ENCODE measurements at places on chromosomes 7 and 10.
A peak's percentile ranks its signal among the peaks of the same experiment; 100 is the strongest.

DNA sequence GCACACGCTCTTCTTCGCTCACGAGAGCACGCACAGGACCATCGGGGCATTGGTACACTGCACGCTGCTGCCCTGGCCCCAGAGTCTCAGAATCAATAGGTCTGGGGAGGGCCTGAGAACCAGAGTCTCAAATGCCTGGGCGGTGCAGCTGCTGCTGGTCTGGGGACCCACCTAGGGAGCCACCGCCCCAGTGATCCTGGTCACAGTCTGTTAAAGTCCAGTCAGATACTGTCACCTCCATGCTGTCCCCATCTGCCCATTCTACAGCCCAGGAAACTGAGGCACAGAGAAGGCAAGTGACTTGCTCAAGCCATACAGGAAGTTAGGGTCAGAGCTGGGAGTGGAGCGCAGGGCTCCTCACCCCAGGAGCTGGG, 38.0 kb downstream of the ZCCHC24 start:
- no peak for DNase-seq

DNA sequence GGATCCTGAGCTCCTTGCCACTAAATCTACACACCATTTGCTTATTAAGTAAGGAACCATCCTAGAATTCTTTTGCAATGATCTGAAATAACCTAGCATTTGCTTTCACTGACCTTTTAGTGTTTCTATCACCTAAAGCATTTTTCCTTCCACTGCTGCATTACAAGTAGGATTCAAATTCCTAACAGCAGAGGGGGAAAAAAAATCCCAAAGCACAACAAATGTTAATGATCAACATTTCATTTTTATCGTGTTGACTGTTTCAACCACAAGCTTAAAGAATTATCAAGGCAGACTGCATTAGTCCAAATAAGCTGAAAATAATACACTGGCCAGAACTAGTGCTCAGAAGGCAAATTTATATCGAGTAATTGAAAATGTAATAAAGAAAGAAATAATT, 174.7 kb upstream of the TCF7L2 start:
- DNase-seq = no peak

DNA sequence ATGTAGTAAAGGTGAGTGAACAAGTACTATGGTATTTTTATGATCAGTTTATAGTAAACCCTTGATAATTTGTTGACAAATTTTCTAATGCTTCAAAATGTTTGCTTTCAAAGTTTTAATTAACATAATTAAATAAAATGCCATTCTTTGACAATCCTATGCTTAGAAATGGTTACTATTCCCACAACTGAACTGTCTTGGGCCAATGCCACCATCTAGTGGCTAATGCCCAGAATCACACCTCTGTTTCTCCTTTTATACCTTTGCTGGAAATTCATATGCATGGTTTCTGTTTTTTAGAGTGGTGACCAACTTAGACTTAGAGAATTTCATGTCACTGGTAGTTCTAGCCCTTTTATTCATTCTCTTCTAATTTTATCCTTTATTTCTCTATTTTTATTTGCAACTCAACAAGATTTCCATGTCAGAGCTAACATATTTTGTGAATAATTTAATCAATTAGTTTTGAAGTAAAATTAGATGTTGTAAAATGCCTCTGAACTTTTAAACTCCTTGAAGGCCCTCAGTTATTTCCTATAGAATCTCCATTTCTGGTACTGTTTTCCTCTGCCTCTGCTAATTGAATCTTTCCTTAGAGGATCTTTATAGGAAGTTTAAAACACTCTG, 31.1 kb downstream of the PCGF5 start:
- peak; percentile 76 for DNase-seq

DNA sequence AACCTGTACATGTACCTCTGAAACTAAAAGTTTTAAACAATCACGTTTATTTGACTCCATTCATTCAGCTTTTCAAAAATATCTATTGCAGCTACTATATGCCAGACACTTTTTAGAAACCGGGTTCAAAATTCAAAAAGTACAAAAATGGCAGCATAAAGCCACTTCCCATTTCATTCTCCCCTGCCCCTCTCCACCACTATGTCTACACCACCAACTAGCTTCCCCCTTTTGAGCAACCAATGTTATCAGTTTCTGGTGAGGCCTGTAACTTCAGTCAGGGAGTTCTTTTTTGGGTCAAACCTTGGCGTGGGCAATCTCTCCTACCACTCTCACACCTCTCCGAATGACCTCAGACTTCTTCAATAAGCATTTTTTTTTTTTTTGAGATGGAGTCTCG, 11.5 kb upstream of the HHEX start:
- DNase-seq = no peak

GRCh38 chr10:89210794-89211425, 3.8 kb upstream of the CH25H start:
- DNase-seq = no peak

DNA sequence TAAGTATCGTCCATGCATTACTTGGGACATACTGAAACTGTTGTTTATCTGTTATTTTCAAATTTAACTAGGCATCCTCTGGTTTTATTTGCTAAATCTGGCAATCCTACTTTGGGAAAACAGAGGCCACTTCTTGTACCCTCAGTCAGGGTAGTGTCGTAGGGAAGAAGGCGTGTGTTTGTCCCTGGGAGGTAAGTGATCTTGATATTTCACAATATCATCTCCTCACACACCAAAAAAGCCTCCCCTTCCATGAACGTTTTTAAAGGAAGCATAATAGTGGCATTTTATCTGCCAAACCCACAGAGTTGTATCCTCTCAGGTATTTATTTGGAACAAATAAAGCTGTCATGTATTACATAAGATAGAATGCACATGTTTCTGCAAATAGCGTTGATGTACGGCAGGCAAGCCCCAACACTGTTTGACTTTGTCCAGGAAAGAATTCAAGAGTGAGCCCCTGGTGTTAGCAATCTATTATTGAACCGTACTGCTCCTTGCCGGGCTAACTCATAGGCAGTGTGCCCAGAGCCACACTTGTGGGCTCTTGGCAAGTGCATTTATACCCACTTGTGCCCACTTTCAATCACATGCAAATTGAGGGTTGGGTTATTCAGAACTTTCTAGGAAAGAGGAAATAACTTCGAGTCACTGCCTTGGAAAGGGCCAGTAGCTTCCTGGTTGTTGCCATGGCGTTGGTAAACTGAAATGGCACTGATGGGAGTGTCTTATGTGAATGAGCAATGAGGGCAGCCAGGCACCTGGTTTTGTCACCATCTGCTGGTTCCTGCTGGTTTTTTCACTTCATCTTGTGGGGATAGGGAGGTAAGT, 266.0 kb downstream of the USP6NL start:
- peak; percentile 13 for DNase-seq

GRCh38 chr7:50851451-50851850, 68.8 kb upstream of the GRB10 start:
- no peak for DNase-seq

DNA sequence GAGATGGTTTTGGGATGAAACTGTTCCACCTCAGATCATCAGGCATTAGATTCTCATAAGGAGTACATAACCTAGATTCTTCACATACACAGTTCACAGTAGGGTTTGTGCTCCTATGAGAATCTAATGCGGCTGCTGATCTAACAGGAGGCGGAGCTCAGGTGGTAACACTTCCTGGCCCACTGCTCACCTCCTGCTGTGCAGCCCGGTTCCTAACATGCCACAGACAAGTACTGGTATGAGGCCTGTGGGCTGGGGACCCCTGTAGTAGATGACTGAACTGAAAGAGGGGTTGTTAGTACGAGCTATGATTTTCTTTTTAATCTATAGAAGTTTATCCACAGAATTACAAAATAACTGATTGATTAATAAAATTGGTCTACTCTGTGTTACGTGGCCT, 48.1 kb downstream of the DGKB start:
- no peak for DNase-seq

DNA sequence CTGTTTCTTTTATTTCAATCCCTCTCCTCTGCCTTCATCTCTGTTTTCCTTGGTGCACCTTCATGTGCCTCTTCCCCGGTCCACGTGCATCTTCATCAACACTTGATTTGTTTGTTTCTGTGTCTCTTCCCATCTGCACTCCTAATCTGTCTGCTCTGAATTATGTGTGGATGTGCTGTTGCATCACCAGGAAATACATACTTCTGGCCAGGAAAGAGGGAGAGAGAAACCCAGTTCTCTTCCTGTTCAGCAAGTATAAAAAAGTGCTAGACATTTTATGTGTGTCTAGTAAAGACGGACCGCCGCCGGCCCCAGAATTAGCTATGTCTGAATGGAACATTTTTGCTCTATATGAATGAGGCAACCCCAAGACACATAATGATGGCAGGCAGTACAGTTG, 93.8 kb downstream of the CALD1 start:
- DNase-seq = no peak

- no peak for DNase-seq
Measured at GRCh38 chr7:117045927-117046710, 92.8 kb downstream of the ST7 start.

DNA sequence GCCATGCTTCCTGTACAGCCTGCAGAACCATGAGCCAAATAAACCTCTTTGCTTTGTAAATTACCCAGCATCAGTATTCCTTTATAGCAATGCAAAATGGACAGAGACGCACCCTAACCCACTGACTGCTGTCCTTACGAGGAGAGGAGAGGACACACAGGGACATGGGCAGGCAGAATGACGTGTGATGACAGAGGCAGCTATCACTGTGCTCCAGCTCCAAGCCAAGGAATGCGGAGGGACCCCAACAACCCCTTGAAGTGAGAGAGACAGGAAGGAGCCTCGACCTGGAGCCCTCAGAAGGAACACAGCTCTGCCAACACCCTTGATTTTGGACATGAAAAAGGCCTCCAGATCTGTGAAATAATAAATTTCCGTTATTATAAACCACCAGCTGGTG, 46.6 kb upstream of the EBF3 start:
- no peak for DNase-seq

DNA sequence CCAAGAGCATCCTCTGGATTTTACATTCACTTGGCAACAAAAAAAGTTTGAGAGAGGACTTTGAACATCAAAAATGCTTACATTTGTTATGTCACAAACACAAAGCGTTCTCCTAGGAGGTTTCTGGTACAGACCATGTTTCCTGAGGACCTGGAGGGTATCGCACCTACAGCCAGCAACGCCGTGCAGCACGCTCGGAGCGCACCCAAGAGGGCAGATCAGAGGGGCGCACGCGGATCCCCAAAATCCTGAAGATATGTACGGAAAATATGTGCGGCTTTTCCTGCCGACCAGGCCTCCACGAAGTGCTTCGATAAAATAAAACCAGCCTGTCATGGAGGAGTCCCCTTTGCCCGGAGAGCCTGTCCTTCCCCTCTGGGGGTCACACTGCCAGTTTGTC, 454.9 kb downstream of the DNAJB6 start:
- DNase-seq = no peak

GRCh38 chr10:76086170-76086760, 654.8 kb downstream of the LRMDA start:
- DNase-seq = no peak

DNA sequence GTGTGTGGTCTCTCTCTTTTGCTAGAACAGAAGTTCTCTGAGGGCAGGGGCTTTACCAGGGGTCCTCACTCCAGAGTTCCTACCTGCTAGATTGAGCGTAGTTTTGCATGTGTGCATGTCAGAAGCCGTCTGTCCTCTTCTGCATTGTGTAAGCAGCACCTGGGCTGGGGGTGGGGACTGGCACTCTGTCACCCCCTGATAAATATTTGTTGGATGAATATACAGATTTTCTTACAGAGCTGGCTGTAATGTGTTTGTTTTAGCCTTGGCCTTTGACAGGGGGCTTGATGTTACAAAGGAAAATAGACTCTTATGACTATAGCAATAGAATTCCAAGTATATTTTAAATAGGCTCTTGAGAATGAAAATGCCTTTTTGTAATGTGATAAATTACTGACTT, 46.6 kb downstream of the WDR37 start:
- no peak for DNase-seq

- no peak for DNase-seq
Measured at GRCh38 chr7:157498657-157499056, 161.9 kb downstream of the DNAJB6 start.

DNA sequence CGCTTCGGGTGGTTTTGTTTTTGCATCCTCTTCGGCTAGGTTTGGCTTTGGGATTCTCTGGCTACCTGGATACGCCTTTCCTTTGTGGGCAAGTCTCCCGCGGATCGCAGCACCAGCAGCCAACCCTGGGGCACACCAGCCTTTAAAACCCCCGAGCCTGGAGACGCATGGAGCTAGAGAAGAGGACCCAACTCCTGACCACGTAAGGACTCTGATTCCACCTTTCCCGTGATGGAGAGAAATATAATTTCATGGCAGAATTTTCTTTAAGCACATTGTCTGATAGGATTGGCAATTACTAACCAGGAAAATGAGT, 535.4 kb upstream of the GALNT17 start:
- no peak for DNase-seq

- no peak for DNase-seq
Measured at GRCh38 chr10:132526676-132527075, 10.9 kb upstream of the INPP5A start.

GRCh38 chr7:49803812-49804211, 30.4 kb downstream of the VWC2 start:
- DNase-seq = no peak

- DNase-seq = no peak
Measured at GRCh38 chr7:90668992-90669391, 72.9 kb downstream of the CDK14 start.

- no peak for DNase-seq
Measured at GRCh38 chr7:44158096-44158872, 17.2 kb upstream of the MYL7 start.

- DNase-seq = no peak
Measured at GRCh38 chr10:1278306-1278705, 222.1 kb downstream of the WDR37 start.

GRCh38 chr10:5665373-5666007, 905 bp downstream of the ASB13 start:
- no peak for DNase-seq

DNA sequence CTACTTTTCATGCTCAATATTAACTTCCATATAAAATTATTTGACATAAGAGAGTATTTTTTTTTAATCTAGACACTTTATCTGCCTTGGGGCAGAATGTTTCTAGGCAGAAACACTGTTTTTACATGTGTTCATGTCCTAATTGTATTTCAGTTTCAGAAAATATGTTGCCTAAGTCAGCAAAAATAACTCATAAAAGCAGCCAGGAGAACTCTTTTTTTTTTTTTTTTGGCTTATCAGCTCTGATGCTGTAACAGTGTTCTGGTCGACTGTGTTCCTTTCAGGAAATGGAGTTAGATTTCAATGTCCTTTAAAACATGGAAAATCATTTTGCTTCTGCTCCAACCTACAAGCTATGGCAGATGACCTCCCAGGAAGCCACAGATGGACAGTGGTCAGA, 63.2 kb upstream of the OPALIN start:
- DNase-seq = no peak

DNA sequence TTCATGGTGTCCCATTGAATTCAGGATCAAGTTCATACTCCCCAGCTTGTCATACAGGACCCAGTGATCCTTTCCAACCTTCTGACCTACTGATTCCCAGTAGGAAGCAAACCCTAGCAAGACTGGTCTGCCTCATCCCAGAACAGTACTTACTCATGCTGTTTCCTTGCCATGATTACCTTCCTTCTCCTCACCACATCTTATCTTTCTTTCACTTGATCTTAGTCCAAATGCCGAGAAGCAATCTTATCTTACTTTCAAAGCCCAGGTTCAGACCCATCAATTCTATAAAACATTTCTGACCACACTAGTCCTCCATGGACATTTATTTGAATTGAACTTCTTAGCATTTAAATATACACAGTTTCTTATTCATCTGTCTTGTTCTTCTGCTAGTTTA, 26.6 kb upstream of the ATRNL1 start:
- DNase-seq = no peak
